Trophoblast cell (in vitro differentiated cells and primary cell): ENCODE measurements at places on chromosomes 4 and X.

- DNase-seq, result no peak
These were observed 79.3 kb downstream of the NFKB1 start for GRCh38 chr4:102580463-102580842.

GRCh38 chrX:23664496-23664895, 2.8 kb upstream of the PRDX4 start:
- DNase-seq, result no peak

DNA sequence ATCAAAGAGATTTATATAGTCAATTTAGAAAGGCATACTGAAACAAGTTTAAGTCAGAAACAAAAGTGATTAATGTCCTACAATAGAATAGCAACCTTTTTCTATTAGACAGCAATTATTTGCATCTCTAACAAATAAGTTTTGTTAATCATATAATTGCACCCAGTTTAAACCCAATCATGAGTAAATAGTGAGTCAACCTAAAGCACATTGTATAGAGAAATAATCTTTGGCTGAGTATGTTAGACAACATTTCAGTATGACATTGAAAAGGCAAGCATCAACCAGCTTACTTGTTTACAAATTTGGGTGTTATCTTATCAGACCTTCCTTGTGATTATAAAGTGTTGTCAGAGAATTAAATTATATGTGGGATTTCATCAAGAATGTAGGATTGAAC, 209.5 kb downstream of the IL15 start:
- no peak for DNase-seq

GRCh38 chr4:6469898-6470501, 2.4 kb downstream of the PPP2R2C start:
- no peak for DNase-seq

- DNase-seq, result peak; percentile 54
These were observed 142.9 kb upstream of the MBNL3 start for GRCh38 chrX:132631579-132632232.

DNA sequence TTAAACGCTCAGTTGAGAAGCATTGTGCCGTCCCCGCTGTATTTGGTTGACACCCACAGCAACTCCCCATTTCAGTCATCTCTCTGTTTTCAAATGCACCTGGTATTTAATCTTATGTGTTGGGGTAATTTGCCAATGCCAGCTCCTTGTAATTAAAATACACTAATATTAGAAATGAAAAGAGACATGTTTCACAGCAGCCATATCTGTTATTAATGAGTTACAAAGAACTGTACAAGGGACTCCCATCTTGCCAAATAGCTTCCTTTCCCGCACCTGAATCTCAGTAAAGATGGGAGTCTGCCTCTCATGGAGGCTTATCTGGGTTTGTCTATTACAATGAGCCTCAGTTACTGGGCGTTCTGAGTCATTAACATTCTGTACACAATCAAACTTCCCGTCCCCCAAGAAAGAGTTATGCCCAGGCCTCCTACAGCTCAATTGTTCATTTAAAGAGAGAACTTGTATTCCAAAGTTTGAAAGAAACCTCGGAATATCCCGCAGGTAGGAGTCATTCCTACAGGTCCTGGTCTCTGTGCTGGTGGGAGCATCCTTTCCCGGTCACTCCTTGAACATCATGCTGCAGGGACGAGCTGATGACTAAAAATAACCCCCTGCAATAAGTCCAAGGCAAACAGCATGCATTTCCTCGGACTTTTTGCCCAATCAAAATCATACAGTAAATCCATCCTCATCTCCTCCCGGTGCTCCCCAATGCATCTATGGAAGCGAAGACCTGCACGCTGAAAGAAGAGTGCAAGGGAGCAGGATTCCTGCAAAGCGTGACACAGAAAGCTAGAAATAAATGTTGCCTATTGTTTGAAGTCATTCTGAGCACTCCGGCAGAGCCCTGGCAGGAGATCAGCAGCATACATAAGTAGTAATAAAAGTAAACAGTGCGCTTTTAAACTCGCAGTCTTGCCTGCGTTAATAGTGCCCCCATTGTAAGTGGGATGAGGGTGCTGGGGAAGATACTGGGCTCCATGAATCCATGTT, 926 bp downstream of the NDP start:
- no peak for DNase-seq
